Stimulated activated effector memory CD8-positive, alpha-beta T cell treated with anti-CD3 and anti-CD28 coated beads, Interleukin-12 subunit alpha, Interleukin-12 subunit beta, amount 100 ng/mL, for 72 hours (primary cell): ENCODE measurements at places on chromosomes 5 and 9.

GRCh38 chr9:118362123-118362522 is 657.9 kb downstream of the TLR4 start:
- DNase-seq = no peak

- no peak for DNase-seq
Observed at GRCh38 chr5:95923918-95924544, 37.6 kb downstream of the ELL2 start.

- no peak for DNase-seq
Observed at GRCh38 chr5:150172556-150172955, 6.0 kb downstream of the CDX1 start.

GRCh38 chr9:130387905-130388304 is 56.9 kb upstream of the ASS1 start:
- no peak for DNase-seq

DNA sequence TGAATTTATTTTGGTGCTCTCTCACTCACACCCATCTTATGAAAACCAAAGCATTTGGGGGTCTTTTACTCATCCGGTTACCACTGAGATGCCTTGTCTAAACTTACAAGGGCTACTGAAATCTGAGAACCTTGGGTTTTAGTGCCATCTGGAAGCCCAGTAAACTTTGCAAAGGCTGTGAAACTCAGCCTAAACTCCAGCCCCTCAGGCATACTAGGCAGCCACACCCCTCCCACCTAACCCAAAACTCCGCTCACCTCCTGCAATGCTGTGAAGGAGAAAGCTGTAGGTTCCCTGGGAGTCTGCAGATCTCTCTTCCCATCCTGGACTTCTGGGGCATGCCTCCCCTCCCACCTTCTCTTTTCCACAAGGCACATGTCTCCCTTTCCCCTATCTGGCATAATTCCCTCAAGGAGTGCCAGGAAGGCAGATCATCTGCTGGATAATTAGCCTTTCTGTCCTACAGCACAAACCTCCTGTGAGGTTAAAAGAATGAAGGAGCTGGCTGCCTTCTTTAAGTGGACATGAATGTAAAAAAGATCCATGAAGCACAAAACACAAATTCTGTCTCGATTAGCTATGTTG is 71.5 kb upstream of the ANXA1 start:
- no peak for DNase-seq

DNA sequence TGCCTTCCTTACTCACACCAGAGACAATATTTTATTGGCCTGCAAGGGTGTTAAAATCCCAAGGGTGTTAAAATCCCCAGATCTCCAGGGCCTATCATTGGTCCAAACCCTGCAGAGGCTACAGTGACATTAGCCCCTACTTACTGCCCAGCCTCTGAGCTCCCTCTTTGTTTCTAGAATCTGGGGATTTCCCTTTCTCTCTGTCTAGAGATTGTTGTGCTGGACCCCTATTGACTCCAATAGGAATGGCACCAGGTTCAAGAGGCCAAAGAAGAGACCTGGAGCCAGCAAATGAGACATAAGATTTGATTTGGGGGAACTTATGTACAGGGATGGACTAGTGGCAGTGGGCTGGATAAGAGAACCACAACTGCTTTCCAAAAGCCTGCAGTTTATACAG is 53.3 kb upstream of the ZBED3 start:
- no peak for DNase-seq
